T-helper 22 cell (primary cell): ENCODE measurements at places on chromosomes 13 and 19.
A peak's percentile ranks its signal among the peaks of the same experiment; 100 is the strongest.

DNA sequence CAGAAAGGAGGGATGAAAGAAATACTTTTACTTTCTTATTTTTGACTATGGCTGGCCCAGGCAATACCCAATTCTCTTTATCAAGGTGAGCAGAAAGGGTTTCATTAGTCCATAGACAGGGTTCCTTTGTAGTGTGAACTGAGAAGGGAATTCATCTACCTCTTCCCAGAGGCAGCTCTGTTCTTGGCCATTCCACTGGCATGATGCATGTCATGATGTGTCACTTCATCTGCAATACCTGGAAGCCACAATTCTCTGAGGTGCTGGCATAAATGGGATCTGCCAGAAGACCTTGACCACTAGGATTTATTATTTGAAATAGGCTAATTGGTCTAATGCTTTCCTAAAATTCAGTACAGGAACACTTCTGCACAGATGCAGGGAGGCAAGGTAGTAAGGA lies 542.8 kb downstream of the RFC3 start:
- DNase-seq, result no peak

- DNase-seq, result no peak
Observed at GRCh38 chr19:409516-410242, 732 bp upstream of the C2CD4C start.

DNA sequence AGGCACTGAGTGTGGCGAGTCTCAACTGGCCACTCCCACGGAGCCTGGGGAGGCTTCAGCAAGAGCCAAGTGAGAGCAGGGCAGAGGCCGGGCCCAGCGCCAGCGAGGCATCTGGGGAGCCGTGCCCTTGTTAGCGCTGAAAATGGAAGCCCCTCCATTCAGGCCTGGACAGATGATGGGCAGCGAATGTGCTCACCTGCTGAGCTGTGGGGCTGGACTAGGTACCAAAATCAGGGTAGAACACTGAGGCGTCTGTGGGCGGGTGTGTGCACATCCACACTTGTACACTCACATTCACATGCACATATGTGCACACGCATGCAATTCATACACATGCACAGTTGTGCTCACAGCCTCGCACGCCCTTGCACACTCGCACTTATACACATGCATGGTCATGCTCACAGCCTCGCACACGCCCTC lies 20.7 kb downstream of the NAXD start:
- no peak for DNase-seq

GRCh38 chr13:32001154-32001768 lies 30.3 kb upstream of the FRY start:
- DNase-seq, result no peak

- no peak for DNase-seq
Observed at GRCh38 chr13:21980049-21980448, 309.2 kb downstream of the FGF9 start.

GRCh38 chr19:3057275-3057714 lies 5.0 kb downstream of the TLE5 start:
- no peak for DNase-seq

- DNase-seq, result no peak
Observed at GRCh38 chr13:85074543-85075313, 724.5 kb downstream of the SLITRK6 start.

GRCh38 chr13:25689539-25689938 lies 317.8 kb downstream of the ATP8A2 start:
- no peak for DNase-seq

- DNase-seq, result no peak
Observed at GRCh38 chr19:19201697-19202630, 1.2 kb downstream of the NR2C2AP start.

DNA sequence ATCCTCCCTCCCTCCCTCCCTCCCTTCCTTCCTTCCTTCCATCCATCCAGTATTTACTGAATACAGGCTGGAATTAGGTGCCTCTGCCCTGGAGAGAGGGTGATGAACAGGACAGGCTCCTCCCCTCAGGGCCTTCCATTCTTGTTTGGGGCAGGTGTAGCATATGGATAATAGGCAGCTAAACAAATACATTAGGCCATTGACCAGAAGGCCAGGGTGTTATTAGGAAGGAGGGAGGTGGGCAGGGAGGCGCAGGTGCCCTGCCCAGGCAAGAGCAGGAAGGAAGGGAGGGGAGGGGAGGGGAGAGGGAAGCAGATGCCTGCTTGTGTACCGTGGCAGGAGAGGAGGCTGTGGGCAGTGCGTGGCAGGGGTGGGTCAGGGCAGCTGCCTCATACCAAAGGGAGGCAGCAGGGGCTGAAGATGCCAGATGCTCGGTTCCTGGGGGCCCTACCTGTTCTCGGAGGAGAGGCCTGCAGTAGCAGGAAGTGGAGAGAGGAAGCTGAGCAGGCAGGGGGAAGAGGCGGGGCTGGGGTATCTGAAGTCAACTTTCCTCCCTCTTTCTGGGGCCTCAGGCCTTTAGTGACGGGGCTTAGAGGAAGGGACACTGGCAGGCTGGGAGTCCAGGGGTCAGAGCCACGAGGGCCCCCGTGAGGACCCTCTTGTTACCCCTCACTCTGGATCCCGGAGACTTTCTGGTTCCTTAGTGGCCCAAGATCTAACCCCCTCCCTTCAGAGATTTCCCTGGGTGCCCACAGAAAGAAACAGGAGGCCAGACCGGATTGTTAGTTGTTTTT lies at the start of gene RINL:
Gene RINL (minus strand): TSS at position 495 of the 794 bp plus-strand sequence. CDS start 1,533 bp downstream, outside the sequence.
- DNase-seq, result peak; percentile 49

DNA sequence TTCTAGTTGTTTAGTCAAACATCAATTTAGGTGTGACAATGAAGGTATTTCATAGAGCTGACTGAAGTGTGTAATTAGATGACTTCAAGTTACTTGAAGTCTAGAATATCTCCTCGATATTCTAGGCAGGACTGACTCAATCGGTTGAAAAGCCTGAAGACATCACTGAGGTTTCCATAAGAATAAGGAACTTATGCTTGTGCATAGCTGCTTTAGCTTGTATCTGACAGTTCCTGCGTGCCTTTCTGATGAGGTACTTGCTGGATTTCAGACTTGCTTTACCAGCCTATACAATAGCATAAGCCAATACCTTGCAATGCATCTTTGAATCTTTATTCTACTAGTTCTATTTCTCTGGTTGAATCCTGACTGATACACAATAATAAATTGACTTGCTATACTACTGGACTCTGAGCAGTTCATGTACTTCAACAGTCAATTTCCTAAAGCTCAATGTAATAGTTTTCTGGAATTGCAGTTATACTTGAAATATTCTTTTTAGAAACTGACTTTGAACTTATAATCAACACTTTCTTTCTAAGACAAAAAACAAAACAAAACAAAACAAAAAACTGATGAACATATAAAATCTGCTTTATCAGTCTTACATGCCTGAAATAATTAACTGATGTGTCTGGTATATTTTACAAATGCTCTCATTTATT lies 1534.8 kb downstream of the SLITRK5 start:
- DNase-seq, result no peak

GRCh38 chr13:23418776-23419683 lies 14.5 kb downstream of the SACS start:
- no peak for DNase-seq

GRCh38 chr19:8366961-8367326 lies 3.0 kb downstream of the ANGPTL4 start:
- no peak for DNase-seq

GRCh38 chr19:49097453-49098288 lies 12.4 kb downstream of the SNRNP70 start:
- peak; percentile 41 for DNase-seq

GRCh38 chr13:27657724-27658123 lies 36.0 kb downstream of the POLR1D start:
- DNase-seq, result no peak
